ENCODE measurements at places on chromosomes 7 and 10. TPM values are rescaled to one million over a fixed set of nuclear protein-coding genes. Genes with fewer than 3 reads are reported as not detected.

The PNLIPRP2 gene
- total RNA-seq, result not detected

The SLC18A3 gene
- total RNA-seq, result not detected

DNA sequence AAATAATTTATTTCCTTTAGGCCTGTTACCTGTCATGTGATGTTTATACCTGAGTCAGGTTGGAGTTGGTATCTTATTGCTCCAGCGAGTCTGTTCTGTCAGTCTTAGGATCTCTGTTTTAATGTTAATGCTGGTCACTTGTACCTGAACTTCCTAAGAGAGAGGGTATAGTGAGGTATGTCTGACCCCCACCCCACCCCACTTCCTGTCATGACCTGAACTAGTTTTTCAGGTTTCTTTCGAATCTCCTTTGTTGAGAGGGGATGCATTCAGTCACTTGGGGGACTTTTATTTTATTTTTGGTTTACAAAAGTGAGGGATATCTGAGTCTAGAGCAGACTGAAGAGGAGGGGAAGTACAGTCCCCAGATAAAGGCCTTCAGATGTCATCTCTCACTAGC is 769.0 kb upstream of the COBL start:
- H3K27me3 ChIP-seq, result no peaks in the 10 kb centered on the region
- H3K4me3 ChIP-seq, result no peak overlapping the region
- no peak for DNase-seq
- no peaks in the 10 kb centered on the region for H3K36me3 ChIP-seq
- H3K4me1 ChIP-seq, result no peaks in the 10 kb centered on the region

DNA sequence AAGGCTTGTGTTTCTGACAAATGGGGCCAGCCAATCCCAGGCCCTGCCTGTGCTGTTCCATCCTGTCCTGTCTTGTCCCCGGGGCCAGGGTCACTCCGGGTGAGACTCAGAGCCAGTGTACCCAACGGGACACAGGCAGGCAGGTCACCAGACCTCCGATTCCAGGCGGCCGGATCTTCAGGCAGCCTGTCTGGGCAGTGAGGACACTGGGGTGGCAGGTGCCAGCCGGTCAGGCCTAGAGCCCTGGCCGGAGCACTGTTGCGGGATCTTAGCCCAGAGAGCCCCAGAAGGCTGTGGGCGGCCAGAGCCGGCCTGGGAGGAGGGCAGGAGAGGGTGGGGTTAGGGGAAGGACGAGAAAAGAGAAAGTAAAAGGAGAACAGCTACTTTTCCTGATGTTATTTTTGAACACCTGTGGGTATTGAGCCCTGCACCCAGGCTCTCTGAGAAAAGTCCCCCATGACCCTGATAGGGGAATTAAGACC is 134.3 kb upstream of the TNRC18 start:
- H3K4me3 ChIP-seq, result no peak overlapping the region
- peaks cover 33% of the 10 kb centered on the region for H3K4me1 ChIP-seq
- no peaks in the 10 kb centered on the region for H3K27me3 ChIP-seq
- DNase-seq, result peak; percentile 94
- H3K27ac ChIP-seq, result peak overlapping the region; percentile 69
- H3K36me3 ChIP-seq, result no peaks in the 10 kb centered on the region

DNA sequence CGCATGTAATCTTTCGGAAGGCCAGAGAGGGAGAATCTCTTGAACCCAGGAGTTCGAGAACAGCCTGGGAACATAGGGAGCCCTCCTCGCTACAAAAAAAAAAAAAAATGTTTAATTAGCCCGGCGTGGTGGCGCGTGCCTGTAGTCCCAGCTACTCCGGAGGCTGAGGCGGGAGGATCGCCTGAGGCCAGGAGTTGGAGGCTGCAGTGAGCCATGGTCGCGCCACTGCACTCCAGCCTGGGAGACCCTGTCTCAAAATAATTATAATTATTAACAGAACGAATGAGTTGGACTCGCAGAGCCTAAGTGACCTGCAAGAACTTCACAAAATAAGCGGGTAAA is 794 bp downstream of the PCGF6 start:
- peaks cover 23% of the 10 kb centered on the region for H3K36me3 ChIP-seq
- H3K4me3 ChIP-seq, result peak overlapping the region; percentile 89
- H3K27me3 ChIP-seq, result no peaks in the 10 kb centered on the region
- H3K4me1 ChIP-seq, result peaks cover 6% of the 10 kb centered on the region

GRCh38 chr10:128473911-128474310 is 347.7 kb upstream of the MKI67 start:
- H3K27me3 ChIP-seq, result no peaks in the 10 kb centered on the region
- H3K4me1 ChIP-seq, result no peaks in the 10 kb centered on the region
- no peak overlapping the region for H3K4me3 ChIP-seq
- no peak overlapping the region for H3K27ac ChIP-seq
- H3K36me3 ChIP-seq, result no peaks in the 10 kb centered on the region
- DNase-seq, result peak; percentile 75
